Ascending aorta (tissue), 2 donors: ENCODE measurements at places on chromosomes 5 and 9.

DNA sequence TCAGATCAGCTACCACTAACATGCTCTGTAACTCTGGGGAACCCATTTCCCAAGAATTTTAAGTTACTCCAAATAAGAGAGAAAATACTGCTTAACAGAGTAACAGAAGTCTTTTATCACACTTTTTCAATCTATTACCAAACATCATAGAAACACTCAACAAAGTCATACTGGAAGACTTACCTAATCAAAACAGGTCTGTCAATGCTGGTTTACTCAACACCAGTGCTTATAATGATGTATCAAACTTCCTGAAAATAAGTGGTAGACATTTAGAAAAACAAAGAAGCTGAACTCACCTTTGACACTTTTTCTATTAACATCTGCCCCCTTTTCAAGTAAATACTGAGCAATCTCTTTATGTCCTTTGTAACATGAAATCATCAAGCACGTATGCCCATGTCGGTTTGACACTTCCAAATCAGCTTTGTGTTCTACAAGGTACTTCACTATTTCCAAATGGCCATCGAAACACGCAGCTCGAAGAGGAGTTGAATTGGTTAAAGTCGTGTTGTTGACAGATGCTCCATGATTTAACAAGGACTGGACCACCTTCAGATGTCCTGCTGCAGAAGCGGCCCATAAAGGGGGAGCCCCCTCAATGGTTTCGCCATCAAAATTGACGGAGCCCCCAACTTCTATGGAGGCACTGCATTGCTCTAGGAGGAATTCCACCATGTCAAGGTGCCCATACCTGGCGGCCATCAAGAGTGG lies 1.8 kb downstream of the FEM1C start:
- no peak for DNase-seq

- no peak for DNase-seq
Observed at GRCh38 chr9:89623925-89624420, 19.2 kb downstream of the GADD45G start.

GRCh38 chr5:115758356-115758755 lies 58.1 kb downstream of the CDO1 start:
- no peak for DNase-seq

GRCh38 chr5:11319836-11320580 lies 559.0 kb upstream of the DAP start:
- no peak for DNase-seq

- DNase-seq, result no peak
Observed at GRCh38 chr5:61575103-61575502, 243.0 kb downstream of the ZSWIM6 start.
